ENCODE measurements at places on chromosomes 4 and X. TPM values are rescaled to one million over a fixed set of nuclear protein-coding genes. Genes with fewer than 3 reads are reported as not detected.

MAML3 gene
- total RNA-seq, result 2.5 TPM

CLNK gene
- total RNA-seq, result 0.20 TPM

TRIM60 gene
- not detected for total RNA-seq

RNF175 gene
- total RNA-seq, result 4.5 TPM

NLGN4X gene
- total RNA-seq, result 0.13 TPM

ZCCHC18 gene
- total RNA-seq, result 18.4 TPM

SORCS2 gene
- 0.22 TPM for total RNA-seq

SULT1B1 gene
- total RNA-seq, result 10.6 TPM

DNA sequence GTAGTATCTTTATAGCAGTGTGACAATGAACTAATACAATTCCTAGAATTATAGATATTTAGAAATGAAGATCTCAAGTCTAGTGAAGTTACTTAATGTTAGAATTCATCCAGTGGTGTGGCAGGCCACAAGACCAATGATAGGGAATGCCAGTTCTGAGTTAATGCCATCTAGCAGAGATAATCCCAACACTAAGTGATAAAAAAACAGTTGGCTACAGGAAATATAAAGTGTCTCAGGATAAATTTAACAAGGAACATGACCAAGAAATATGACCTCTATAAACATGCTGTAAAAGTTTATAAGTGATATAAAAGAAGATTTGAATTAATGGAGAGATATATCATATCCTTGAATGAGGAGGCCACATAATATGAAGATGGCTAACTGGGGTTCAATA lies 1790.5 kb upstream of the ADGRL3 start:
- no peaks in the 10 kb centered on the region for H3K36me3 ChIP-seq
- no peak overlapping the region for H3K27ac ChIP-seq
- no peaks in the 10 kb centered on the region for H3K4me1 ChIP-seq
- no peaks in the 10 kb centered on the region for H3K27me3 ChIP-seq
- DNase-seq, result no peak
- no peak overlapping the region for H3K4me3 ChIP-seq

- peak overlapping the region; percentile 47 for H3K27ac ChIP-seq
- H3K4me3 ChIP-seq, result no peak overlapping the region
- peak; percentile 1 for DNase-seq
- no peaks in the 10 kb centered on the region for H3K4me1 ChIP-seq
These were observed 5.2 kb upstream of the TCEANC start for GRCh38 chrX:13647709-13648212.

- H3K27me3 ChIP-seq, result no peaks in the 10 kb centered on the region
- no peak overlapping the region for H3K27ac ChIP-seq
- H3K4me3 ChIP-seq, result no peak overlapping the region
- H3K36me3 ChIP-seq, result no peaks in the 10 kb centered on the region
- no peak for DNase-seq
These were observed 101.3 kb downstream of the LARP1B start for GRCh38 chr4:128162434-128162833.

- H3K4me3 ChIP-seq, result no peak overlapping the region
- H3K4me1 ChIP-seq, result no peaks in the 10 kb centered on the region
- no peaks in the 10 kb centered on the region for H3K27me3 ChIP-seq
- DNase-seq, result no peak
- no peak overlapping the region for H3K27ac ChIP-seq
- no peaks in the 10 kb centered on the region for H3K36me3 ChIP-seq
These were observed 52.7 kb downstream of the MSX1 start for GRCh38 chr4:4912155-4912554.

GRCh38 chr4:38151873-38152272 lies 191.7 kb downstream of the PTTG2 start:
- no peak overlapping the region for H3K4me3 ChIP-seq
- DNase-seq, result no peak
- no peak overlapping the region for H3K27ac ChIP-seq
- no peaks in the 10 kb centered on the region for H3K27me3 ChIP-seq
- H3K36me3 ChIP-seq, result no peaks in the 10 kb centered on the region

DNA sequence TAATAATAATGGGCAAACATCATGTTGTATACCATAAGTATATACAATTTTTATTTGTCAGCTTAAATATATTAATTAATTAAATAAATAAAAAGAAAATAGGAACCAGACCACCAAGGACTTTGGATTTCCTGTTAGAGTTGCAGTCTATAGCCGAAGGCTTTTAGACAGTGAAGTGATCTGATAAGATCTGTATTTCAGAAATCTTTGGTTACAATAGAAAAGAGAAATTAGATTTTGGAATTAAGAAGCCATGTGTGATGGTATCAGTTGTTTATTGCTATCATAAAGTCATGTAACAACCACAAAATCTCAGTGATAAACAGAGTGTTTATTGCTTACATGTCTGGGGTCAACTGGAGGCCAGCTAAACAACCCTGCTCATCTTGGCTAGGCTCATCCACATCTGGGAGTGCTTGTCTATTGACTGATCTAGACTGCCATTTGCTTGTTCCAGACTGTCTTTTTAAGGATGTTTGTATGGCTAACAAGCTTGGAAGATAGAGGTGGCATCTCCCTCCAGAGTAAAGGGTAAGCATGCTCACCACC lies 142.1 kb upstream of the USP9X start:
- H3K27ac ChIP-seq, result no peak overlapping the region
- no peak overlapping the region for H3K4me3 ChIP-seq
- no peaks in the 10 kb centered on the region for H3K4me1 ChIP-seq
- H3K36me3 ChIP-seq, result no peaks in the 10 kb centered on the region
- DNase-seq, result no peak

DNA sequence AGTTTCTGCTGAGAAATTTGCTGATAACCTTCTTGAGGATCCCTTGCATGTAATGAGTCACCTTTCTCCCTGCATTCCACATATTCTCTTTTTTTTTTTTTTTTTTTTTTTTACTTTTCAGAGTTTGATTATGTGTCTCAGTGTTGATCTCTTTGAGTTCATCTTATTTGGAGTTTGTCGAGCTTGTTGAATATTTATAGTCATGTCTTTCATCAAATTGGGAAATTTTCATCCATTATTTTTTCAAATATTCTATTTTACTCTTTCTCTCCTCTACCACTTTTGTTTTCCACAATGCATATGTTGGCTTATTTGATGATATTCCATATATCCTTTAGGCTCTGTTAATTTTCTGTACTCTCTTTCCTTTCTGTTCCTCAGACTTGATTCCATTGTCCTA lies 136.1 kb downstream of the MAD2L1 start:
- H3K4me3 ChIP-seq, result no peak overlapping the region
- H3K4me1 ChIP-seq, result no peaks in the 10 kb centered on the region
- H3K27ac ChIP-seq, result no peak overlapping the region
- H3K27me3 ChIP-seq, result no peaks in the 10 kb centered on the region
- no peak for DNase-seq

GRCh38 chr4:139525414-139525813 lies 30.6 kb downstream of the SETD7 start:
- H3K4me3 ChIP-seq, result no peak overlapping the region
- no peaks in the 10 kb centered on the region for H3K27me3 ChIP-seq
- H3K4me1 ChIP-seq, result peaks cover 2% of the 10 kb centered on the region
- DNase-seq, result no peak
- peaks cover 5% of the 10 kb centered on the region for H3K36me3 ChIP-seq

- no peak overlapping the region for H3K4me3 ChIP-seq
- no peaks in the 10 kb centered on the region for H3K27me3 ChIP-seq
- no peak overlapping the region for H3K27ac ChIP-seq
These were observed 177.0 kb downstream of the RBM46 start for GRCh38 chr4:154958121-154958520.

GRCh38 chrX:130347321-130347720 lies 7.6 kb downstream of the SLC25A14 start:
- DNase-seq, result no peak
- no peaks in the 10 kb centered on the region for H3K36me3 ChIP-seq
- no peak overlapping the region for H3K4me3 ChIP-seq
- H3K27ac ChIP-seq, result no peak overlapping the region
- no peaks in the 10 kb centered on the region for H3K4me1 ChIP-seq
- no peaks in the 10 kb centered on the region for H3K27me3 ChIP-seq

GRCh38 chr4:187908079-187908561 lies 87.5 kb upstream of the ZFP42 start:
- H3K27ac ChIP-seq, result no peak overlapping the region
- no peak overlapping the region for H3K4me3 ChIP-seq
- H3K27me3 ChIP-seq, result no peaks in the 10 kb centered on the region
- no peak for DNase-seq
- no peaks in the 10 kb centered on the region for H3K36me3 ChIP-seq
- no peaks in the 10 kb centered on the region for H3K4me1 ChIP-seq

DNA sequence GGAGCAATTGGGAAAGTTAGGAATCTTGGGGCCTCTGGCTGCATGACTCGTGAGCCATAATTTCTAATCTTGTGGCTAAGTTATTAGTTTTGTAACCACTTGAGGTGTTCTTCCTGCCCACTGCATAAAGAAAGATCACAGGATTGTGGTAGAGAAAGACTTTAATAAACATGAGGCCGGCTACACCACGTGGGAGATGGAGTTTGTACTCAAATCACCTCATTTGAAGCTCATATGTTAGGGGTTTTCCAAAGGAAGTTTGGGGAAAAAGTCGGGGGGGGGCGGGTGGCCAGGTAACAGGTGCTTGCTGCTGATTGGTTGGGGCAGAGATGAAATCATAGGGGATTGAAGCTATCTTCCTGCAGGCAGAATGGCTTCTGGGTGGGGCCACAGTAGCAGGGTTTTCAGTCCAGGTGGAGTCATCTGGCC lies 287.8 kb downstream of the ZNF674 start:
- no peak overlapping the region for H3K27ac ChIP-seq
- DNase-seq, result no peak
- no peaks in the 10 kb centered on the region for H3K36me3 ChIP-seq
- no peak overlapping the region for H3K4me3 ChIP-seq
- H3K27me3 ChIP-seq, result no peaks in the 10 kb centered on the region
- H3K4me1 ChIP-seq, result no peaks in the 10 kb centered on the region

DNA sequence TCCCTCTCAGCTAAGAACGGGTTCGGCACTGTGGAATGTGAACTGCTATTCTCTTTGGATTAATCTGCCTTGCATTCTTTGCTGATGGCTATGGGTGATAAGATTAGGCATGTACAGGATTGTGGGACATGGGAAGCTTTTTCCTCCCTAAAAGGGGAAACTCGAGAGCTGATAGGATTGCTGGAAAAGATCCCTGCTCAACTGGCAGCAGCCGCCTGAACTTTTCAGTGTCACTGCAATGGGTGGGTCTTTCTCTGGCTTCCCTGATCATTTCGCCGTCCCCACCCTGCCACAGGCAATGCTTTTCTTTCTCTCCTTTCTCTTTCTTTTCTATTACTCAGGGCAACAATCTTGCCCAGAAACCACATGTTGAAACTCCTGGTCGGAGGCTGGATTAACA lies 20.5 kb downstream of the PAGE2 start:
- no peaks in the 10 kb centered on the region for H3K4me1 ChIP-seq
- DNase-seq, result no peak
- H3K36me3 ChIP-seq, result no peaks in the 10 kb centered on the region
- H3K27me3 ChIP-seq, result no peaks in the 10 kb centered on the region
- H3K27ac ChIP-seq, result no peak overlapping the region

- H3K36me3 ChIP-seq, result no peaks in the 10 kb centered on the region
- no peak overlapping the region for H3K27ac ChIP-seq
These were observed 885.7 kb upstream of the ADGRL3 start for GRCh38 chr4:60314416-60314815.

DNA sequence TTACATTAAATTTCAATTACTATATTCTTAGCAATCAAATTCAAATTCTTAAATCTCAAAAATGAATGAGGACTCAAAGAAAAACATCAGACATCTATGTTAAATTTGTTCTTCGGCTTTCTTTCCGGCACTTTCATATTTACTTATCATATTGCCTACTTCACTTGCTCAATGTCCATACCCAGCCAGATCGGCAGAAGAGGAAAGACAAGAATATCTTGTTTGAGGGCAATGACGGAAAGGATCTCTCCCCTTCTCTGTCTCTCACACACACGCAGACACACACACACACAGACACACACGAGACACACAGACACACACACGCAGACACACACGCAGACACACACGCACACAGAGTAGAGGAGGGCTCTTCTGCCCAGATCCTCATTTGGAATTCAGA lies 13.2 kb upstream of the IRF2 start:
- no peak overlapping the region for H3K27ac ChIP-seq
- no peaks in the 10 kb centered on the region for H3K4me1 ChIP-seq
- no peak overlapping the region for H3K4me3 ChIP-seq
- no peaks in the 10 kb centered on the region for H3K27me3 ChIP-seq
- H3K36me3 ChIP-seq, result no peaks in the 10 kb centered on the region

- H3K4me3 ChIP-seq, result no peak overlapping the region
- no peaks in the 10 kb centered on the region for H3K4me1 ChIP-seq
- no peak for DNase-seq
- H3K36me3 ChIP-seq, result no peaks in the 10 kb centered on the region
These were observed 6.7 kb upstream of the WFS1 start for GRCh38 chr4:6262847-6263487.

- H3K27ac ChIP-seq, result no peak overlapping the region
- no peak for DNase-seq
- no peaks in the 10 kb centered on the region for H3K27me3 ChIP-seq
- H3K4me1 ChIP-seq, result no peaks in the 10 kb centered on the region
- H3K36me3 ChIP-seq, result no peaks in the 10 kb centered on the region
These were observed 49.9 kb upstream of the NYX start for GRCh38 chrX:41397219-41397618.

GRCh38 chr4:127486248-127486647 lies 146.5 kb upstream of the INTU start:
- H3K36me3 ChIP-seq, result no peaks in the 10 kb centered on the region
- H3K27ac ChIP-seq, result no peak overlapping the region
- no peak overlapping the region for H3K4me3 ChIP-seq

DNA sequence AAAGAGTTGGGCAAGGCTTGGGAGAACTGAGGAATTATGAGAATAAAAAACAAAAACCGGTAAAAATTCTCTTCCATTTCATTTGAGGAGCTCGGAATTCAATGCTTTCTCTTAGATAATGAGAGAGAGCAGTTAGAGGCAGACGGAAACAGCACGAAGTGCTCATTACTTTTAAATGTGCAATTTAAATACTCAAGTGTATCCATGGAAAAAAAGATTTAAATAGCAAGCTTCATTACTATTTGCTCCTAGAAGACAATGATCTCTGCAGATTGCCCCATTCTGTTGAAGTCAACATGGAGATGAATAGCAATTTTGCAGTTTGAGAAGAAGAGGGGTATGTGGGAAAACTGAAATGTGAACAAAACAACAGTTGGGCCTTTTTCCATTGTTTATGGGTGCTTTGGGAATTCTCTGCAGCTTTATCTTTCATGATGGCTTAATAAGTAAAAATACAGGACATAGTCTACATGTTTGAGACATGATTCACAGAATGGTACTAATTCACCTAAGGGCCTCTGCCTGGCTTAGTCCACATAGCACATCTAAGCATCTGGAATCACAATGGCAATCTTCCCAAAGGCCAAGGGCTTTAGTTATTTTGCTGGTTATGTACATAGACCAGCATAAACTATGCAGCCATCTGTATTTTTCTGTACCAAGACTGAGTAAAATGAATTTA lies 512.7 kb upstream of the FAT1 start:
- no peak overlapping the region for H3K4me3 ChIP-seq
- H3K27me3 ChIP-seq, result no peaks in the 10 kb centered on the region
- no peaks in the 10 kb centered on the region for H3K4me1 ChIP-seq
- DNase-seq, result no peak
- no peaks in the 10 kb centered on the region for H3K36me3 ChIP-seq

DNA sequence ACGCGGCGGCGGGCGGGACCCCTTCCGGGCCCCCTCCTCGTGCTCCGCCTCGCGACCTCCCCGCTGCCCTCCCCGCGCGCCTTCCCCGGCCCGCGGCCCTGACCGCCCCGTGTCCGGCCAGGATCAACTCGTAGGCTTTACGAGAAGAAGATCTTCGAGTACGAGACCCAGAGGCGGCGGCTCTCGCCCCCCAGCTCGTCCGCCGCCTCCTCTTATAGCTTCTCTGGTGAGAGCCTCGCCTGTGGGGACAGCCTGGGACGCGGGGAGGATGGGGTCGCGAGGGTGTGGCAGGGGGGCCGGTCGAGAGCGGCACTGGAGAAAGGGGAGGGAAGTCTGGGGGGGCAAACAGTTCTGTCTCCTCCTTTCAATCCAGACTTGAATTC lies 465 bp downstream of the EMD start:
- no peaks in the 10 kb centered on the region for H3K27me3 ChIP-seq
- no peak for DNase-seq
- H3K4me1 ChIP-seq, result peaks cover 4% of the 10 kb centered on the region

Measured in T-cell (primary cell).